ENCODE measurements at places on chromosomes 11 and 22. TPM values are rescaled to one million over a fixed set of nuclear protein-coding genes. Genes with fewer than 3 reads are reported as not detected.

MLC1 gene
- 0.11 TPM for total RNA-seq

RCOR2 gene
- total RNA-seq: 1.1 TPM

SCUBE1 gene
- not detected for total RNA-seq

SH3BP1 gene
- 1.4 TPM for total RNA-seq

DNA sequence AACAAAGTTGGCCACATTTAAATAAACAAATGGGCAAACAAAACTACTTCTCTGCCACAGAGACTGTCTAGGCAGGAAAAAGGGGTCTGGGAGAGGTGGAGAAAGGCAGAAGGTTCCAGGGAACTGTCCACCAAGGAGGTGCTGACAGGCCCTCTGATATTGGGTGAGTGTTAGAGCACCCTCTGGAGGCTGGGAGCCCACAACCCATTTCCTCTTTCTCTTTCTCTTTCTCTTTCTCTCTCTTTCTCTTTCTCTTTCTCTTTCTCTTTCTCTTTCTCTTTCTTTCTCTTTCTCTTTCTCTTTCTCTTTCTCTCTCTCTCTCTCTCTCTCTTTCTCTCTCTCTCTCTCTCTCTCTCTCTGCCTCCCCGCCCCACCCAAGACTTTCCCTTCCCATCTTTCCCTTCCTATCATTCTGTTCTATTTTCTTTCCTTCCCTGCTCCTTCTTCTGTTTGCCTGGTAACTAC, 912.8 kb downstream of the DLG2 start:
- no peaks in the 10 kb centered on the region for H3K27me3 ChIP-seq
- peak; percentile 34 for DNase-seq
- no peak overlapping the region for H3K27ac ChIP-seq
- no peaks in the 10 kb centered on the region for H3K36me3 ChIP-seq

- no peak overlapping the region for H3K4me3 ChIP-seq
- H3K4me1 ChIP-seq: no peaks in the 10 kb centered on the region
- H3K27ac ChIP-seq: no peak overlapping the region
- H3K27me3 ChIP-seq: no peaks in the 10 kb centered on the region
- no peak for DNase-seq
Measured at GRCh38 chr11:20873054-20873453, 203.7 kb downstream of the NELL1 start.

DNA sequence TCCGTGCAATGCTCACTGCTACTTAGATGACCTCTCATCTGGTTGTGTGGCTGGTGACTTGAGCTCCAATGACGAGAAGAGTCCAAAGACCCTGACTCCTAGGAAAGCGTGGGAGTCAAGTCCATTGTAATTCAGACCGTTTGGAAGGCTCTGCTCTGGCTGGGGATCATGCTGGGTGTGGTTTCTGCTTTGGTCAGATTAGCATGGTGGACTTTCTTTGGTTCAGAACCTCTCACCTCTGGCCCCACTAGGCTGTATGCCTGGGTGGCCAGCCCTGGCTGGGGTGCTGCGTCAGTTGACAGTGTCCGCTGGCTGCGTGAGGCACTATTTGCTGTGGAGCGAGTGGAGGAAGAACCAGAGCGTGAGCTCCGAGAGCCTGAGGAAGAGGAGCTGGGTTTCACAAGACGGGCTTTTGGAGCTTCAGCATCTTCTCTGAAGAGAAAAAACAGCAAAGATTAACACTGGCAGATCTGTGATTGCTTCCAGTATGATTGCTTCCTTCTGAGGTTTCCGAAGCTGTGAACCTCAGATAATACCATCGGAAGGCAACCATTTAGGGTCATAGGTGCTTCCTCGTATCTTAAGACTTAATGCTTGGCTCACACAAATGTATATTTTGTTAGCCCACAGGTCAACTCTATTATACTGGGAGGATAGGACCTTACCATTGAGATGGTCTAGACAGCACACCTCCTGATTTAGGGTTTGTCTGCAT, 11.6 kb upstream of the HSPA8 start:
- no peak for DNase-seq
- H3K27ac ChIP-seq: no peak overlapping the region
- H3K4me1 ChIP-seq: peaks cover 45% of the 10 kb centered on the region

DNA sequence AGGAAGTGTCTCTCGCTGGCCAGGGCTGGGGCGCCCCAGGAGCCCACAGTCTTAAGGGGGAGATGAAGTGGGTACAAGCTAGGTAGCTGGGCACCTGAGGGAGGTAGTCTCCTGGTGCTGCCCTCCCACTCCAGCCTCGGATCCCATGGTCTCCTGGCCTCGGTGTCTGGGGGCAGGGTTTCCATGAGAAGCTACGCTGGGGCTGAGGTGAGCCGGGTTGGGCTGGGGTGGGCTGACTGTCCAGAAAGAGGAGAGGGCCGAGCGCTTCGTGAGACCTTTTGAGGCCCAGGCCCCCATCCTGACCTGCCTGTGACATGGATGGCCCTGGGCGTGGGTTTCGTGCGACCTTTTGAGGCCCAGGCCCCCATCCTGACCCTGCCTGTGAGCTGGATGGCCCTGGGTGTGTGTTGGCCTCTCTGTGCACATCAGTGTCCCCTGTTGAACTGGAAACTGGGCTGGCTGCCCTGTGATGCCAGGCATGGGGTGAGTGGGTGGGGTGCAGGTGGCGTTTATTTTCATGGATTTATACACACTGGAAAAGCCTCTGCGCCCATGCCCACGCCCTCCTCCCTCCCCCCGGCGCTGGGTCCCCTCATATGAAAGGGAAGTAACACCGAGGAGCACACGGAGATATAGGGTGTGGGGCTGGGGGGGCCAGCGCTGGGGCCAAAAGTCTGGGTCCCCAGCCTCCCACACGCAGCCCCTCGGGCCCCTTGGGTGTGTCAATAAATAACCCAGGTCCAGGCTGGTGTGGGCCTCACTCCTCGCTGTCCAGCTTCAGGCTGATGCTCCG, 8.6 kb downstream of the AIP start:
- DNase-seq: no peak
- H3K4me1 ChIP-seq: no peaks in the 10 kb centered on the region
- H3K27me3 ChIP-seq: no peaks in the 10 kb centered on the region
- H3K4me3 ChIP-seq: no peak overlapping the region
- H3K36me3 ChIP-seq: peaks cover 57% of the 10 kb centered on the region

- no peak for DNase-seq
- no peak overlapping the region for H3K27ac ChIP-seq
- no peak overlapping the region for H3K4me3 ChIP-seq
Measured at GRCh38 chr22:11360632-11361031, 4167.4 kb upstream of the OR11H1 start.

- no peaks in the 10 kb centered on the region for H3K36me3 ChIP-seq
- peak; percentile 85 for DNase-seq
- H3K4me1 ChIP-seq: peaks cover 15% of the 10 kb centered on the region
- no peak overlapping the region for H3K27ac ChIP-seq
- H3K4me3 ChIP-seq: peak overlapping the region; percentile 44
Measured at GRCh38 chr11:123261345-123262106, 66.5 kb upstream of the CLMP start.

DNA sequence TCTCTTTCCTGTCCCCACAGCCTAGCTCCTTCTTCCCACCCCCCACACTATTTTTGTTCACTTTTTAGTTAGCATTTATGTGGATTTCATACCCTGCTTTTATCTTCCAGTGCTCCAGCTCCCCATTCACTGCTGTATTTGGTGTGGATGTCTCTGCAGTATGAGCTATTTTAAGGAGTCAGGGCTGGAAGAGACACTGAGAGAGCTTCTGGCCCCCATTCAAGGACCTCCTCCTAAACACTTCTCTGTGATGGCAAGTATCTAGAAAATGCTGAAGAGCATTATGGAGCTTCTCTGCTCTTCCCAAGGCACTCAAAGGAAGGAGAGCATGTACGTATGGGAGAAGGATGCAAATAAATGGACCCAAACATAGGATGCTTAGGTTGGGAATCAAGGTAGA, 79.5 kb downstream of the RAB30 start:
- H3K27me3 ChIP-seq: no peaks in the 10 kb centered on the region
- no peaks in the 10 kb centered on the region for H3K36me3 ChIP-seq
- H3K27ac ChIP-seq: peak overlapping the region; percentile 58
- DNase-seq: peak; percentile 55

All from heart right ventricle (tissue), 16 donors.